ENCODE measurements at places on chromosomes 5 and 9.
A peak's percentile ranks its signal among the peaks of the same experiment; 100 is the strongest.

GRCh38 chr5:33854733-33855151 lies 37.0 kb downstream of the ADAMTS12 start:
- DNase-seq: peak; percentile 77

- no peak for DNase-seq
These were observed 200.6 kb upstream of the IRX1 start for GRCh38 chr5:3394891-3395599.

DNA sequence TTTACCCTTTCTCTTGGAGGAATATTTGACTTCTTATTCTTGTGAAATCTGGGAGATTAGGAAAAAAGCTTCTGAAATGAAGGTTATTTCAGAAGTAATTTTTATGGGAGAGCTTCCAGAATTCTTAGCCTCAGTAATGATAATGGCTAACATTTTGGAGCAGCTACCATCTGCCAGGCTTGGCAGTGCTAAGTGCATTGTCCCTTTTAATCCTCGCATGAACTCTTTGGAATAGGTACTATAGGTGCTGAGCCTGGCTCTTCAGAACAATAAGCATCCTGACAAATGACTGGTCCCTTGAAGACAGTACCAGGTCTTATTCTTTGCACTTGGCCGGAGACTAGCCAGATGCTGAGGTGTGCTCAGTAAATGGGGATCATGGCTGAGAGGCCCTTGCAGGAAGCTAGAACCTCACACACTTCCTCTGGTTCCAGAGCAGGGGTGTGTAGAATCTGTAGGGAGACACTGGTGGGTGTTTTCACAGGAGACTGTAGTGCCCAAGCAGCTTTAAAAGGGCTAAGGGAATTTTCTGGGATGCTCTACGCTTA lies 90.7 kb downstream of the RCL1 start:
- DNase-seq: no peak

DNA sequence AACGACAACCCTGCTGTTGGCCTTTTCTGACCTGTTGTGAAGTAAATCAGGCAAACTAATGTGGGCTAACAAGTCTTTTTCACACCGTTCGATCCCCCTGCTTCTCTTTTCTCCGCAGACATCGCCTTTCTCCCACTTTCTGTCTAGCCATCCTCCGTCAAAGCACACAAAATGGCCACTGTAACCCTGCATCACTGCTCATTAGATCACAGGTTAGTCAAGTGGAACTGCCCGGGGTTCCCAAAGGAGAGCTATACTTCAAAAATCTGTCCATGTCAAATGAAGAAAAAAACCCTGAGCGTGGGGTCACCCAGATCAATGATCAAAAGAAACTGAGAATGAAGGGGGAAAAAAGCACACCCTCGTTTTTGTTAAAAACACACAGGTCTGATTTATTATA lies 212.1 kb downstream of the ARL15 start:
- DNase-seq: no peak

- peak; percentile 53 for DNase-seq
These were observed 848 bp downstream of the RAD50 start for GRCh38 chr5:132557478-132558172.

DNA sequence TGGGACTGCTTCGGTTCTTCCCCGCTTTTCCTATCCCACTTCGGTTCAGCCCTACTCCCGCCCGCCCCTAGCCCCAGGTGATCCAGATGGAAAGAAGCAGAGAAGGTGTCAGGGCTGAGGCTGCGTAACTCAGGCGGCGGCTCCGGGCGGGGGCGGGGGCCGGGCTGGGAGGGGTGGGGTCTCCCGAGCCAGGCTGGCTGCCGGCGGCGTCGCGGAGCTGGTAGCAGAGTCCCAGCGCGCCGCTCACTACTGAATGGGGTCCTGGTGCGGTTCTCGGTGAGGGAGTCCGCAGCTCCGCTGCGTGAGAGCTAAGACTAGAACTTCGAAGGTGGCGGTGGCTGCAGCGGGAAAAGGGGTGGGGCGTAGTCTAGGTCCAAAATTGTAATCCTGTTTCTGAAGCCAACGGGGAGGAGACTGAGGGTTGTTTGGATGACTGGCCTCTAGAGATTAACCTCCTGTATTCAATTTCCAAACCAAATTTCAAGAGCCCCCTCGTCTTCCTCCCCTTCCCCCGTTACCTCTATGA lies 1.4 kb downstream of the PRR16 start:
- DNase-seq: peak; percentile 73

DNA sequence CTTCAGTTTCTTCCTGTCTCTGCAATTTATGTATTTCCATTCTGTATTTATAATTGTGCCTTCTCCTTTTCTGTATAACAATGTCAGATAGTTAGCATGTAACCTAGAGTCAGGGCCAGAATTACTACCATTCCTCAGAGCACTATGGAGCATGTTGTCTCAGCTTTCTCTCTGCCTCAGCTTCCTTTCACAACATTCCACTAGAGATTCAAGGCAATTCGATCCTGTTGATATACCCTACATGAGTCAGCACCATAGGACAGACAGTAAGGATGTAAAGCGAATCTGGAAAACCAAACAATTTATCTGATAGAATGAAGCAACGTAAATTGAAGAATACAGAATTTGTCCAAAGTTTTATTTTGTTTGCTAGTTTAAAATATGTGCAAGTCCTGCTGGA lies 728.3 kb upstream of the SEMA6A start:
- DNase-seq: no peak

DNA sequence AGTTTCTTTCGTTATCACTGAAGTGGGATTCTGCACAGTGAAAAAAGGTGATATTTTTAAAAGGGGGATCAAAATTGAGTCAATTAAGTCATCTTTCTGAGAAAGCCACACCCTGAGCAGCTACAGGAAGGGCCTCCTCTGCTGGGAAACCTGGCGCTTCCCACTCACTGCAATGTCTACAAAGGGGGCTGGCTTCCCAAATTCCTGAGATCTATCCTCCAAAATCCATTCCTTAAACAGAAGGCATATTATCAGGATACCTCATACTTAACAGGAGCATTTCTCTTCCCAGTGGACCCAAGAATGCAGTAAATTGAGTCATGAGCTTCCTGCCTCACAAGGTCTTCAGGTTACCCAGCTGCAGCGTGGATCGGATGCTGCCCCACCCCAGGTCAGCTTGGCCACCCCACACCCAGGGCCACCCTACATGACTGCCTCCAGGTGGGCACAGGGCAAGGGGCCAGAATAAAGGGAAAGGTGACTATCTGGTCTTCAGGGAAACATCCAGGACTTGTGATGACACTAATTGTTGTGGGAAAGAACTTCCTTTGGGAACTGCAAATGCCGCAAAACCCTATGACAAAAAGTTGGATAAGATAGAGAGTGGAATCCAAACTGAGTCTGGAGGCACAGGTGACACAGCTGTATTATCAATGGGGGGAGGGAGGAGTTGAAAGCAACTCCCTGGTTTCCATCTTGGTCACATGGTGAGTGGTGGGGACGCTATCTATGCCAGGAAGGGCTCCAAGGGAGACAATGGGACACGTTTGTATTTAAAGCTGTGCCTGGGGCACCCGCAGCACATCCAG lies 42.3 kb downstream of the ROR2 start:
- no peak for DNase-seq

GRCh38 chr9:135240222-135240621 lies 152.8 kb downstream of the OLFM1 start:
- DNase-seq: no peak

GRCh38 chr5:10849278-10849677 lies 88.2 kb upstream of the DAP start:
- peak; percentile 48 for DNase-seq

- DNase-seq: no peak
These were observed 39.7 kb downstream of the ADGRV1 start for GRCh38 chr5:90598293-90598692.

DNA sequence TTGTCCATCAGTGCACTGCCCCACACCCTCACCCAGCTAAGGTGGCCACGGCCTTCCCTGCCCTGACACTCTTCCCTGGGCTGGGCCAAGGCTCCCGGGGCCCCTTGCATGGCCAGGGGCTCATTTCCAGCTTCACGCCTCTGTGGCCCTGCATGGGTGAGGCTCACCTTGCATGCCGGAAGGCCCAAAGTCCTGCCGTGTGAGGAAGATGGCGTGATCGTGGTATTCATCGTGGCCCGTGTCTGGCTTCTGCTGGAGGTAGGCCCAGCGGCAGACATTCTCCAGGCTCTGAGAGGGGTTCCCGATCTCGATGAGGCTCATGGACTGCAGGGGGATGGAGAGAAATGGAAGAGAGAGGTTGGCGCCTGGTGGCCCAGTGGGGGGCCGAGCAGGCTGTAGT lies 98.4 kb downstream of the ZNF354C start:
- DNase-seq: no peak

DNA sequence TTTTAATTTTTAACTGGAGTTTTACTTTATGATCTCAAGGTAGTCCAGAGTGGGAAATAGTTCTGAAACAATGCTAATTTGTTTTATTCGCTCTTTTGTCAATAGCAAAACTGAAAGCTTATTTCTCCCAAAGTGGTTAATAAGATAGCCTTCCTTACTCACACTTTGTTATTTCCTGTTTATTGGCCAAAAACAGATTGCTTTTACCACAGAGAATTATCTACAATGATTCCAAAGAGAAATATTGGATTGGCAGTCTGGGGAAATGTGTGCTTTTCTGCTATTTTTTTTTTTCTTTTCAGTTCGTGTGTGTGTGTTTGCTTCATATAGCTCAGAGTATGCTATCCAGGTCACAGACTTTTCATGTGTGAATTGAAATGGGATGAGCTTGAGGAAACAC lies 756.7 kb upstream of the RGMB start:
- peak; percentile 22 for DNase-seq

GRCh38 chr5:124701873-124702425 lies 44.5 kb downstream of the ZNF608 start:
- no peak for DNase-seq

DNA sequence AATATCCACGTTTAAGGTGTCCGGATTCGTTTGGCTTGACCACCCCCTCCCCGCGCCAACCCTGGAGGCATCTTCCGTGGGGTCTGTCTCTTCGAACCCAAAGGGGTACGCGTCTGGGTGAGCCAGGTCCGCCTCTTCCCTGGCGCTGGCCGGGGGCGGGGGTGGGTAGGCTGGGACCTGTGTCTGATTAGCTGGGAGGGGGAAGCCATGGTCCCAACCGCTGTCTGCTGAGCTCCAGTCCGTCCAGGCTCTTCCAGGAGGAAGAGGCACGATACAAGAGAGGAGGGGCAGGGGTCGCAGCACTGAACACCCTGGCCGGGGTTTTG lies at the start of gene LVRN:
Gene LVRN (plus strand): TSS at position 237 of the 326 bp plus-strand sequence. CDS start 143 bp downstream, outside the sequence.
- DNase-seq: no peak

GRCh38 chr5:16866795-16867576 lies 69.1 kb downstream of the MYO10 start:
- peak; percentile 57 for DNase-seq

DNA sequence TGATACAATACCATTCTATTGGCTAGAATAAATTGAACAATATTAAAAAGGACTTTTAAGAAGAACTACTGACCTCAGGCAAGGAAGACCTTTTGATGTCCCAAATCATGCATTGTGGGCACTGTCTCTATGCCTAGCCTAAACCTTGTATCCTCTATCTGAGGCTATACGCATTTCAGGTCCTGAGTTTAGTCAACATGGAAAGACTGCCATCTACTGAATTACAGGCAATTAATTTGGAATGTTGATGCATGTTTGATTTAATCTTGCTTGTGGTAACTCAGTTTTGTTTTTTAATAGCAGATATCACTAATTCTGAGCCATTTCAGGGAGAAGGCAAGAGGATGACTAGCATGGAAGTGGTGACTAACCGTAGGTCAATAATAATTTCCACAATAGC lies 585.3 kb upstream of the CCNG1 start:
- no peak for DNase-seq

DNA sequence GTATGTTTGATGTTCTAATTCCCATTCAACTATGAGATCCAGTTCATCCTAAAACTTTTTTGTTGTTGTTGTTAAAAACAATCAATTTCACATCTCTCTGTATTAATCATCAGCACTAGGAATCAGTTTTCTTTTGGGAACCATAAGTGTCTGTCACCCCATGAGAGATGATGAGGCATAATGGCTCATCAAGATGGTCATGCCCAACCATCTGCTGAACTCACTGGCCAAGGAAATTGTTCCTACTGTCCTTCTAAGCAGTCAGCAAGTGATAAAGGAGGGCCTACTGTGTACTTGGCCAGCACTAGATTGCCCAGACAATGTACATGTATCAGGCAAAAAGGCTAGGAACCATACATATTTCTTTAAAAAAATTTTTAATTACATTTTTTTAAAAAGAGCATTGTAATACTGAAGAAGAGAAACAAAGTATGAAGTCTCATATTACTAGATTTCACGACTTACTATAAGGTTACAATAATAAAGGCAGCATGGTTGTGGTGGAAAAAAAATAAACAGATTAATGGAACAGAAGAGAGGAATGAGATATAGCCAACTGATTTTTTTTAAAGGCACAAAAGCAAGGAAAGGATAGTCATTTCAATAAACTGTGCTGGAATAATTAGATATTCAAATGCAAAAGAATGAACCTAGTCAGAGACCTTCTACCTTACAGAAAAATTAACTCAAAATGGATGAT lies 458.3 kb downstream of the SPOCK1 start:
- DNase-seq: peak; percentile 65

DNA sequence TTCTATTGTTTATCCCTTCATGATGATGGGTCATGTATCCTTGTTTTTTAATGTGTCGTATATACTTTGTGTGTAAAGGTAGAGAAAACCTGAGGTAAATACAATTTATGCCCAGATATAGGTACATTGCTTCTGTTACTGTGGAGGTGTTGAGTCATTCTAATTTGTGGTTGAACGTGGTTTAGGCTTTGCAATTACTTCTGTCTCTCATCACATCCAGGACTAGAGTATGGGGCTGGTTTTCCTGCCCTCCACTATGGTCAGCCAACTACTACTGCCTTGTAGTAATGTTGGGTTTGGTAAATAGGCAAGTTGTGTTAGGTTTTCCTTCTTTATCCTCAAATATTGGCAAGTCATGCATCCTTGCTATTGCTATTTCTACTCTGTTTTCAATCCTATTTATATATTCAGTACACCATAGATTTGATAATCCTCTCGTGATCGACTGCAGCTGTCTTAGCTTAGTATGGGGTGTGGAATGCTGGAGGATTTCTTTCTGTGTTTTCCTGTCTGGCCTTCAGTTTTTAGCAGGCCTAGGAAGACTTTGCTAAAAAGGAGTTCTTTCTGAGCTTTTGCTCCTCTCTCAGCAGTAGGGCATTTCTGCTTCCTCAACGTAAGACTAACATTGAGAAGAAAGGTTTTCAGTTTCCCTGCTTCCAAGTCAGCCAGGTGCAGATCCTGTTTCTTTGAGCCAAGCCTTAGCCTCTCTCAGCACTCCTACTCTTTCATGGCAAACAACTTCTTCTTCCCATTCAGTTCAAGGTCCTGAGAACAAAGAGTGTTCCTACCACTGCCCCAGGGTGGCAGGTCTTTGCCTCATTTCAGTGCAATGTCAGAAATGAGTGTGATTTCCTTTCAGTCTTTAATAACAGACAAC lies 844.4 kb upstream of the CDH18 start:
- peak; percentile 1 for DNase-seq

All from EH (cell line).